ENCODE measurements at places on chromosomes 16 and 17.

GRCh38 chr16:53031323-53031942 lies 21.3 kb downstream of the CHD9NB start:
- no peak overlapping the region for H3K4me3 ChIP-seq
- no peak for DNase-seq
- no peaks in the 10 kb centered on the region for H3K27me3 ChIP-seq
- no peak overlapping the region for H3K27ac ChIP-seq
- no peaks in the 10 kb centered on the region for H3K4me1 ChIP-seq

- no peak for DNase-seq
- no peaks in the 10 kb centered on the region for H3K27me3 ChIP-seq
- H3K4me3 ChIP-seq = no peak overlapping the region
- no peak overlapping the region for H3K27ac ChIP-seq
- no peaks in the 10 kb centered on the region for H3K36me3 ChIP-seq
Measured at GRCh38 chr17:10821054-10821453, 16.8 kb downstream of the PIRT start.

- peaks cover 51% of the 10 kb centered on the region for H3K4me1 ChIP-seq
- DNase-seq = no peak
- no peak overlapping the region for H3K4me3 ChIP-seq
- peaks cover 40% of the 10 kb centered on the region for H3K36me3 ChIP-seq
- H3K27ac ChIP-seq = no peak overlapping the region
Measured at GRCh38 chr17:1360975-1361374, 39.0 kb downstream of the YWHAE start.

- peak; percentile 30 for DNase-seq
- no peaks in the 10 kb centered on the region for H3K36me3 ChIP-seq
- H3K27me3 ChIP-seq = no peaks in the 10 kb centered on the region
- H3K27ac ChIP-seq = no peak overlapping the region
- H3K4me3 ChIP-seq = no peak overlapping the region
Measured at GRCh38 chr17:73155410-73156165, 9.2 kb upstream of the SSTR2 start.

- H3K4me1 ChIP-seq = peaks cover 2% of the 10 kb centered on the region
- H3K4me3 ChIP-seq = no peak overlapping the region
- H3K27me3 ChIP-seq = no peaks in the 10 kb centered on the region
- no peak for DNase-seq
- H3K36me3 ChIP-seq = no peaks in the 10 kb centered on the region
- no peak overlapping the region for H3K27ac ChIP-seq
Measured at GRCh38 chr17:79975498-79976134, 60.1 kb downstream of the TBC1D16 start.

- DNase-seq = no peak
- H3K36me3 ChIP-seq = no peaks in the 10 kb centered on the region
- no peaks in the 10 kb centered on the region for H3K27me3 ChIP-seq
- H3K27ac ChIP-seq = no peak overlapping the region
Measured at GRCh38 chr16:7236824-7237410, 95.7 kb upstream of the RBFOX1 start.

- no peak within 1 kb of the TSS for H3K4me3 ChIP-seq
- no peak within 1 kb of the TSS for H3K27ac ChIP-seq
- no peak for DNase-seq
- peaks cover 5% of the 10 kb centered on the region for H3K4me1 ChIP-seq
- H3K27me3 ChIP-seq = peaks cover 1% of the 10 kb centered on the region
Measured at GRCh38 chr16:66918803-66919568, at the start of gene CDH16. Gene CDH16 (minus strand): TSS chr16:66918885. CDS start chr16:66918065, 820 bp downstream.

GRCh38 chr16:80684136-80684765 lies 120.1 kb downstream of the CDYL2 start:
- H3K4me3 ChIP-seq = no peak overlapping the region
- DNase-seq = no peak
- no peaks in the 10 kb centered on the region for H3K4me1 ChIP-seq
- no peaks in the 10 kb centered on the region for H3K27me3 ChIP-seq
